ENCODE measurements at places on chromosomes 3 and 15.

DNA sequence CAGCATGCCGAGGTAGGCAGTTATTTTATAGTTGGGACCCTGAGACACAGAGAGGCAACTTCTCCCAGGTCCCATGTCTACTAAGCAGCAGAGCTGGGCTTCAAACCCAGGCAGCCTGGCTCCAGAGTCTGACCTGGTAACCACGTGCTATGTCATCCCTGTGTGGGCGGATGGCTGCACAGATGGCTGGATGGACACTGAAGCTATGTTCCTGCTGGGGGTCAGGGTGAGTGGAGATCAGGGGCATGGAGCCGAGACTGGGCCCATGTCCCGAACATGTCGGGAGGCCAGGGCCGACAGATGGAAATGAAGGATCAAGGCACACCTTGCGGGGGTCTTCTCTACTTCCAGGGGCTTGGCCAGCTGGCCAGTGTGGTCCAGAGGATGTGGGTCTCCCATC is 9.3 kb upstream of the FBLN2 start:
- DNase-seq, result no peak

GRCh38 chr3:113747283-113748046 is 630 bp downstream of the ATP6V1A start:
- no peak for DNase-seq

DNA sequence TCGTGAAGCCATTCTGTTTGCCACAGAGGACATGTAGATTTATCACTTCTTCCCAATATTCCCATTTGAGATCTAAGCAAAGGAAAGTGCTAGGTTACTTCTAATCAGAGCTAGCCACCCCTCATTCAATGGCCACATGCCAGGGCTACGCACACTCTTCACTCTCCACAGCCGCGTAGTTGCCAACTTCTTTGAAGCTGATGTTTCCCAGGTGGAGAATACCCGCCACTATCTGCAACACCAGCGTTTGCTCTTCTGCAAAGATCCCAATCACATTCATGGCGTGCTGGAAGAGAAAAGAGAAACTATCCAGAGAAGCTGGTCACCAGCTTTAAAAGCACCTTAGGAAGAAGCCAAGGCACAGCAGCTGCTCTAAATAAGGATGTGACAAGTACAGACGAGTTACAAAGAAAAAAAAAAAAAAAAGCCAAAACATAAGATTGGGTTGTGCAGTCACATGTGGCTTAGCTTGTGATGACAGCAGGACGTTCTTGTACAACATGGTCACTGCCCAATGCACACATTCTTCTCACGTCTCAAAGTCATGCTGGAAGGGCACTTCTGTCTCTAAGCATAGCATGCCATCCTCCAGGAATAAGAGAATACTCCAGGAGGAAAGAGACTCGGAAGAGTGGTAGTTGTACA is 16.4 kb downstream of the LDHAL6B start:
- no peak for DNase-seq

- peak; percentile 14 for DNase-seq
These were observed 48.8 kb downstream of the EPHA6 start for GRCh38 chr3:96863129-96863740.

All from HCEC 1CT (cell line).